SJSA1 (cell line): ENCODE measurements at places on chromosomes 6 and 20. TPM values are rescaled to one million over a fixed set of nuclear protein-coding genes. Genes with fewer than 3 reads are reported as not detected.

DNA sequence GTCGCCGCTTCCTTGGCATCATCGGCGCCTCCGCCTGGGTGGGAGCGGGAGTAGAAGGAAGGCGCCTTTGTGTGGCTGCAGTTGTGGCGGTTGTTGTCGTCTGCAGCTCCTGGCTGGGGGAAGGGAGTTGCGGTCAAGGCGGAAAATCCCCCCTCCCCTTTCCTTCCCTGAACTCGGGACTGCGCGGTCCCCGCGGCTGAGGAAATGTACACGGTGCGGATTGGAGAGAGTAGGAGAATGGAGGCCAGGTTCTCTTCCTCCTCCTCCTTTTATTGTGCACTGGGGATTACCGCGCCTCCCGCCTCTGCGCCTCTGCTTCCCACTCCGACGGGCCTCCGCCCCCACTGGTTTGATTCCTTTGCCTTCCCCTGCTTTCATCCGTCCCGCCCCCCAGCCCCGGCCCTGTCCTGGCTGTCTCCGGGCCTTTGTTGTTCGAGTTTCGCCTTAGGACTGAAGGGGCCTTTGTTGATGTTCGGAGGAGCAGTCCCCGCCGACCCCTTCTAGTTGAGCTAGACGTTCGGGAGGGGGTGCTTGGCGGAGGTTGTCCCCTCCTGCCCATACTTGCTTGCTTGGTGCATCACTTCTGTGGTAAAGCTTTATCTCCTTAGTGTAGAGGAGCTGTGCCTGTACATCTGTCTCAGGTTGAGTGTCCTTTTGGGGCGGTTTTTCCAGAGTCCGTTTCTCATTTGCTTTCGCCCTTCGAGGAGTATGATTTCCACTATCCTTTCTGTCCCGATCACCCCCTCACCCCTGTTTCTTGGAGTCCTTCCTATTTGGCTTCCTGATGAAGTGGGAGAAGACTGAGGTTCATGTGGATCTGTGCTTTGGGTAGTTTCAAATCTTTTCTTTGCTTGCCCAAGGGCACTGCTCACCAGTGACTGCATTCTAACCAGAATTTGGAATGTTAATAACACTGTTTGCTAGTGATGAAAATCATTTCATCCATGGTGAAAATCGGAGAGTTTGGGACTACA, 764 bp downstream of the ZNF292 start:
- peaks cover 10% of the 10 kb centered on the region for H3K36me3 ChIP-seq
- H3K27me3 ChIP-seq, result no peaks in the 10 kb centered on the region
- no peaks in the 10 kb centered on the region for H3K4me1 ChIP-seq
- peak; percentile 70 for DNase-seq
- H3K4me3 ChIP-seq, result peak overlapping the region; percentile 87
- peak overlapping the region; percentile 77 for H3K27ac ChIP-seq

DNA sequence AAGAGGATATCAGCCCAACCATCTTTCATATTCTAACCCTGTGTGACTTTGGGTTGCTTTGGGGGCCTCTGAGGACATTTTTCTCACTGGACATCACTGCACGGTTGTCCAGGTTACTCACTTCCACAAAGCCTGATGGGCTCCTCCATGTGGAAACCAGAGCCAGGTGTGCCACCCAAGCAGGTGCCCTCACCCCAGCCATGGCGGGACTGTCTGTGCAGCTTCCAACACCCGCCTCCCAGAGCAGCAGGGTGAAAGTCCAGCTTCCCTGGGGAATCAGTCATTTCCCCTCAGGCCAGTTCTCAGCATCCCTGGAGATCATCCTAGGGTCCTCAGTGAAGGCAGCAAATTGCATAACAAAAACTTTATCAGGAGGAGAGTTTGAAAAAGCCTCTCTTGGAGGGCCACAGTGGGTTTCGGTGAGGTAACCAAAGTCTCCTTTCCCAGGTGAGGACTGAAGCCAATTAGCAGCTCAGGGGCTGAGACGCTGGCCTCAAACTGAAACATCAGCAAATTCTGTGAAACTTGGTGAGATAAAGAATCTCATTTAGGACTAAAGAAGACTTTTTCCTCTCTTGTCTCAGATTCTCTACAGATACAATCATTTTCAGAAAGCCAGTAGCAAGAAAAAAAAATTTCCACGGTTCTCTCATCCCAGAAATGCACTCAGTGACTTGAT, 289.6 kb upstream of the CDH4 start:
- no peak overlapping the region for H3K4me3 ChIP-seq
- H3K27me3 ChIP-seq, result no peaks in the 10 kb centered on the region
- H3K4me1 ChIP-seq, result no peaks in the 10 kb centered on the region
- H3K27ac ChIP-seq, result no peak overlapping the region

GRCh38 chr6:8219352-8219943, 117.1 kb upstream of the EEF1E1 start:
- H3K4me3 ChIP-seq, result no peak overlapping the region
- no peaks in the 10 kb centered on the region for H3K36me3 ChIP-seq
- 0 out of 2 replicates have a peak, but pooled peaks cover 3% of the 10 kb centered on the region for H3K4me1 ChIP-seq
- no peak overlapping the region for H3K27ac ChIP-seq
- H3K27me3 ChIP-seq, result no peaks in the 10 kb centered on the region

DNA sequence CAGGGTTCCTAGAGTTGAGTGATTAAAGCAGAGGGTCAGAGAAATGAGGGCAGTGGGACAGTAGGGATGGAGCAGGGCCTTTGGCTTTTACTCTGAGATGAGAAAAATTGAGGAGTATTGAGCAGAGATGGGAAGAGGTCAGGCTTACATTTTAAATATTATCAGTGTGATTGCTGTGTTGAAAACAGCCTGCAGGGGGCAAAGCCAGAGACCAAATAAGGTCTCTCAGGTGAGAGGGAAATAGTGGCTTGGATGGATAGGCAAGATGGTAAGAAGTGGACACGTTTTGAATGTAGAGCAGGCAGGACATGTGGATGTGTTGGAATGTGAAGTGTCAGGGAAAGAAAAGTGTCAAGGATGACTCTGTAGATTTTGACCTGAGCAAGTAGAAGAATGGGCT, 105.0 kb upstream of the MAP3K7 start:
- no peak for DNase-seq
- H3K4me3 ChIP-seq, result no peak overlapping the region
- H3K27me3 ChIP-seq, result peaks cover 2% of the 10 kb centered on the region; the same call in 1 of the 2 replicates
- H3K36me3 ChIP-seq, result no peaks in the 10 kb centered on the region

GRCh38 chr6:126293891-126294524, 45.9 kb upstream of the CENPW start:
- H3K27ac ChIP-seq, result no peak overlapping the region
- no peak for DNase-seq
- no peaks in the 10 kb centered on the region for H3K36me3 ChIP-seq

- no peaks in the 10 kb centered on the region for H3K27me3 ChIP-seq
- no peak for DNase-seq
- H3K4me1 ChIP-seq, result peaks cover 12% of the 10 kb centered on the region
Measured at GRCh38 chr20:6698056-6698455, 69.4 kb upstream of the BMP2 start.

GRCh38 chr6:168968228-168968627, 285.4 kb downstream of the THBS2 start:
- no peak overlapping the region for H3K4me3 ChIP-seq
- no peak overlapping the region for H3K27ac ChIP-seq
- no peaks in the 10 kb centered on the region for H3K27me3 ChIP-seq
- no peaks in the 10 kb centered on the region for H3K36me3 ChIP-seq
- H3K4me1 ChIP-seq, result no peaks in the 10 kb centered on the region
- no peak for DNase-seq

- no peaks in the 10 kb centered on the region for H3K36me3 ChIP-seq
- DNase-seq, result no peak
- H3K4me3 ChIP-seq, result no peak overlapping the region
- no peaks in the 10 kb centered on the region for H3K27me3 ChIP-seq
- no peak overlapping the region for H3K27ac ChIP-seq
Measured at GRCh38 chr6:16564436-16564835, 196.8 kb downstream of the ATXN1 start.

DNA sequence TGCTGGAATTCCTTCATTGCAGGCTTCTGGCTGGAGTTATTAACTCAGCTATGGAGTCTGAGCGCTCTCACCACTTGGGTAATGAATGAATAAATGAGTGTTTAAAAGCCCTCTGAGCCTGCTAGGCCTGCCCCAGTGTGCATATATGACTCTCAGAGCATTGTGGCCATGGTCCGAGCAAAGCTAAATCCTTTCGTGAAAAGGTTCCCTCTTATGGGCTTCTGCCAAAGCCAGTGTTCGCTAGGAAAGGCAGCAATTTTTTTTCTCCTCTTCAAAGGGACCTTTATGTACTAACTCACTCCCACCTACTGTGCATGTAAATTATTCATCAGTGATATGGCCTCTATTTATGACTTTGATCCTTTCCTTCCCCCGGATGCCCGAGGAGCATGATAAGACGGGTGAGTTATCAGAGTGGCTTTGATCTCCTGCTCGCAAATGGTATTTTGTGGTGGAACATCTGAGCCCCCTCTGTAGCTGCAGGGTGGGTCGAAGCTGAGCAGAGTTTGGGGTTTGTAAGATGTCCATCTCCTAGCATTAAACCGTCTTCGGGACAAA, 88.6 kb downstream of the LINC00237 start:
- no peak for DNase-seq
- no peaks in the 10 kb centered on the region for H3K36me3 ChIP-seq
- no peaks in the 10 kb centered on the region for H3K4me1 ChIP-seq
- H3K4me3 ChIP-seq, result no peak overlapping the region

DNA sequence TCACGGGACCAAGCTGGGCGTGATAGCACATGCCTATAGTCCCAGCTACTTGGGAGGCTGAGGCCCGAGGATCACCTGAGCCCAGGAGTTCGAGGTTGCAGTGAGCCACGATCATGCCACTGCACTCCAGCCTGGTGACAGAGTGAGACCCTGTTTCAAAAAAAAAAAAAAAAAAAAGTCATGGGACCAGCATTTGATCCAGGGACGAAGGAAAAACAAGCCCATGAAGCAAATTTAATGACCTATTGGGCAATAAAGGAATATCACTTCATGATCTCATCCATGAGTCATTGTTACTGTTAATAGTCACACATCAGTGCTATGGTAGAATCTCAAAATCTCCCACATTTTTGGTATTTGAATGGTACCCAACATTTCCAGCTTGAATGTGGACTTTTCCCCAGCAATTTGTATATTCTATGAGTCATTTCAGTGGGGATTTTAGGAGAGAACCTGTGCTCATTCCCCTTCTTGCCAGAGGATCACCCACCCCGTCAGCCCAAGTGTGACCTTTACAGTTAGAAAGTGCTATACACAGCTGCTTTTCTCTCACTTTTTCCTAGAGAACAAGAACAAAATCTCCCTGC, 8.5 kb upstream of the SOD2 start:
- no peaks in the 10 kb centered on the region for H3K27me3 ChIP-seq
- no peaks in the 10 kb centered on the region for H3K36me3 ChIP-seq
- H3K4me1 ChIP-seq, result peaks cover 14% of the 10 kb centered on the region
- no peak overlapping the region for H3K4me3 ChIP-seq

- H3K27me3 ChIP-seq, result no peaks in the 10 kb centered on the region
- peaks cover 18% of the 10 kb centered on the region for H3K4me1 ChIP-seq
- H3K36me3 ChIP-seq, result no peaks in the 10 kb centered on the region
- H3K4me3 ChIP-seq, result no peak overlapping the region
Measured at GRCh38 chr20:22758815-22759214, 174.4 kb upstream of the FOXA2 start.

DNA sequence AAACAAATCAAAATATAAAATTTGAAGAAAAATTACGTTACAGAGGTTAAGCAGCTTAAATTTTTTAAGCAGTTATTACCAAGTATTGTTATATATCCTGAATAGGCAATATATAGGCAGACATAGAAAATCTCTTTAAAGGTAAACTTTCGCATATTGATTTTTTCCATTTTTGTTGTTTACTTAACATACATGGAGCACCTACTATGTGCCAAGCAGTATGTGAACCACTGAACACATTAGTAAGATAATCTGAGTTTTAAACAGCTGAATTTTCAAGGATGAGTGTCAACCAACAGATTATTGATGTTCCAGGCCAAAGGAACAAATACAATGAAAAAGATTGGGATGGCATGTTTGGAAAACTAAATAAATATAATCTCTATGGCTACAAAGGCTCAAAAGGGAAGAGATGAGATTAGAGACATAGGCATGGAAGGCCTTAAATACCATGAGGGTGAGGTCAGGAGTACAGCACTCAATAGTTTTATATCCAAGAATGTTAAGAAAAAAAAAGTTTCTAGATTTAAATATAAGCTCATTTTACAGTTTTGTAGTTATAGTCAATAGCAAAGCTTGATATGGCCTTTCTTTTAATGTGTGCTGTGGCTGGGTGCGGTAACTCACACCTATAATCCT, 277.5 kb downstream of the PTPRK start:
- H3K36me3 ChIP-seq, result 0 out of 2 replicates have a peak, but pooled peaks cover 3% of the 10 kb centered on the region
- no peak overlapping the region for H3K4me3 ChIP-seq
- DNase-seq, result peak; percentile 18
- H3K27ac ChIP-seq, result 0 out of 2 replicates have a peak overlapping the region, but pooled peaks have one; percentile 32
- peaks cover 3% of the 10 kb centered on the region; the same call in 1 of the 2 replicates for H3K4me1 ChIP-seq
- no peaks in the 10 kb centered on the region for H3K27me3 ChIP-seq

DNA sequence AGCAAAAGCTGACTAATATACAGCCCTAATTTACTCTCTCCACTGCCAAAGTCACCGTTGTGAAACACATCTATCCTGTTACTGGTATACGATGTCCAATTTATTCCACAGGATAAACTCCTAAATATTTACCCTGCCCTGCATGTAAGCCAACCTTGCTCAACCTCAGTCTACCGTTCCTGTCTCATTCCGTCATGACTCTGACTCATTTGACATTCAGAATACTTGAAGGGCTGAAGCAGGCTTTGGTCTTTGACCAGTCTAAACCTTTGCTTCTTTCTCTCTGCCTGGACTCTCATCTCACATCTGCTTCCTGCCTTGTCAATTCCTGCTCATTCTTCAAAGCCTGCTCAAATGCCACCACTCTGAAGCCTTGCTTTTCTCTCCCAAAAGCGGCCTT, 157.5 kb downstream of the SCP2D1 start:
- H3K27me3 ChIP-seq, result no peaks in the 10 kb centered on the region
- H3K4me1 ChIP-seq, result no peaks in the 10 kb centered on the region
- no peak overlapping the region for H3K4me3 ChIP-seq
- no peak overlapping the region for H3K27ac ChIP-seq
- DNase-seq, result no peak
- no peaks in the 10 kb centered on the region for H3K36me3 ChIP-seq

DNA sequence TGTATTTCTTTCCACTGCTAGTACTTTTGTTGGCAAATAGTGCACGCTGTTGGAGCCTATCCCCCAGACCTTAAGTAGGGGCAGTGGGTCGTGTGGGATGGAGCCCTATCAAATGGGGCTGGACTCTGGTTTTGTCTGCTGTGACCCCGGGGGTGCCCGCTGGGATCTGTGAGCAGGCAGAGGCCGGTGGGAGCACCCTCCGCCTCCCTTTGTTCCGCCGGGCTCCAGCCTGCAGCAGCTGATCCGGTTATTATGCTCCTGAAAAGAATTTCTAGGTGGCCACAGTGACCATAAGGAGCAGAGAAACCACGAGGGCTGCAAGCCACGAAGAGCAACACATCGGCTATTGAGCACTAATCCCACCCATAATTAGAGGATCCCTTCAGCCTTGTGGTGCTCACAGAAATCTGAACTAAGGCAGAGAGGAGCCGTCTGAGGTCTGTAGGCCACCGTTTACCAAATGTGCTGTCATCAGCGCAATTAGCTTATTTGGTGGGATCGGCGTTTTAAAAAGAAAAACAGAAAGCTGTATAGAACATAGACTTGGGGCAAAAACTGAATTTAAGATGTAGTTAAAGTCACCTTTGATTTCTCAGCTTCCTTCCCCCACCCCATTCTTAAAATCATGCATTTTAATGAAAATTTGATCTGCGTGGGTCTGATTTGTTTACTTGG, 598.3 kb upstream of the JAG1 start:
- no peaks in the 10 kb centered on the region for H3K36me3 ChIP-seq
- H3K4me1 ChIP-seq, result peaks cover 10% of the 10 kb centered on the region
- H3K27ac ChIP-seq, result no peak overlapping the region
- H3K27me3 ChIP-seq, result no peaks in the 10 kb centered on the region

Gene ARMH2
- not detected in 2 replicates for total RNA-seq

Gene PTCHD4
- 1.4 and 2.9 TPM in 2 replicates for total RNA-seq

Gene TP53TG5
- total RNA-seq, result not detected in 2 replicates

Gene MCHR2
- total RNA-seq, result not detected in 2 replicates

Gene PCSK2
- total RNA-seq, result not detected in 2 replicates

Gene NFKBIE
- 17.6 and 37.6 TPM in 2 replicates for total RNA-seq

Gene ZC3H12D
- total RNA-seq, result not detected in 2 replicates

Gene DEFB124
- total RNA-seq, result not detected in 2 replicates

Gene GPX5
- not detected in 2 replicates for total RNA-seq
